Effector CD4-positive, alpha-beta T cell (primary cell): ENCODE measurements at places on chromosomes 2 and 18.

DNA sequence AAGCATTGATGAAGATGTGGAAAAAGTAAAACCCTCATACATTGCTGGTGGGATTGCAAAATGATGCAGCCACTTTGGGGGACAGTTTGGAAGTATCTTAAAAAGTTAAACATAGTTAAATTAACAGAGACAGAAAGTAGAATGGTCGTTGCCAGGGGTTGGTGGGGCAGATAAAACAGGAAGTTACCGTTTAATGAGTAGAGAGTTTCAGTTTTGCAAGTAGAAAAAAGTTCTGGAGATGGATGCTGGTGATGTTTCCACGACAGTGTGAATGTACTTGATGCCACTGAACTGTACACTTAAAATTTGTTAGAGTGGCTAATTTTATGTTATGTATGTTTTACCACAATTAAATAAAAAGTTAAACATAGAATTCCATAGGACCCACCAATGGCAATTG is 44.5 kb upstream of the EGR4 start:
- DNase-seq = no peak

DNA sequence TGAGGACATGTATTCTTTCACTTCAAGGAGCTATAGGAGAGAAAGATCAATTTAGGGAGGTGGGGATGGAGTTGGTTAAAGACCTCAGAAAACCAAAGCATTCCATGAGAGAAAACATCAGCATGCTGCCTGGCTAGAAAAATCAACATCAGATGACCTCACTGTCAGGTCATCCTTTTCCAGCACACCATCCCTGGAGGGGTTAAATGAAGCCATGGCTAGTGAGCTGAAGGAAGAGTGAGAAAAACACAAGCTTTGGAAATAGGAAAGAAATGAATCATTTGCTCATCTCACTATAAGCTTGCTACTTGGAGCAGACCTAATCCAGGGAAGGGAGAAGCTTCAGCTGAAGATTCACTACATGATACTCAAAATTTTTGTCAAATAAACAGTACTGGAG is 109.5 kb upstream of the ITGB6 start:
- no peak for DNase-seq

GRCh38 chr2:236705295-236706105 is 135.9 kb downstream of the ACKR3 start:
- DNase-seq = no peak

DNA sequence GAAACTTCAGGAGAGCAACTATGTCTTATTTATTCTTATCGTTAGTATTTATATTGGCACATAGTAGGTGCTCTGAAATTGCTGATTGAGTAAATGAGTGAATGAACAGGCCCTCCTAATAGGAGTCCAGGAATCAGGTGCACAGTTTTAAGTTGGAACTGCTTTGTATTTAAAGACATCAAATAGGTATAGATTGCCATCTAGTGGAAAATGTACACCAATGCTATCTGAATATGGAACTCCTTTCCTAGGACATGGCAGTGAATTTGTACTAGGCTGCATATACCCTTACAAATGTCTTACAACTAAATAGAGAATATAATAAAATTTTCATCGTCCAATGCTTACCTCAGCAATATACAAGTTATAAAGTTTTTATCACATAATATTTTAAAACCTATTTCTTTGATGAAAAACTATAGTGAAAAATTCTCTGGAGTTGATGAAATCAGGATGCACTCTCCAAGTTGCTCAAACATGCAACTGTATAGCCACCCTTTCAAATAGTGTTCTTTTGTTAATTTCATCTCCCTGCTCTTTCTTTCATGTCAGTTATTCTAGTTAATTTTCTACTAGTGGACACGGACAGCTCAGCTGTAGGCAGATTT is 318.9 kb upstream of the SYT4 start:
- no peak for DNase-seq

- DNase-seq = no peak
Observed at GRCh38 chr18:58201733-58202730, 158.0 kb downstream of the NEDD4L start.

- no peak for DNase-seq
Observed at GRCh38 chr2:145751629-145752028, 1231.7 kb upstream of the ZEB2 start.

GRCh38 chr18:46621111-46621766 is 35.8 kb downstream of the LOXHD1 start:
- no peak for DNase-seq

DNA sequence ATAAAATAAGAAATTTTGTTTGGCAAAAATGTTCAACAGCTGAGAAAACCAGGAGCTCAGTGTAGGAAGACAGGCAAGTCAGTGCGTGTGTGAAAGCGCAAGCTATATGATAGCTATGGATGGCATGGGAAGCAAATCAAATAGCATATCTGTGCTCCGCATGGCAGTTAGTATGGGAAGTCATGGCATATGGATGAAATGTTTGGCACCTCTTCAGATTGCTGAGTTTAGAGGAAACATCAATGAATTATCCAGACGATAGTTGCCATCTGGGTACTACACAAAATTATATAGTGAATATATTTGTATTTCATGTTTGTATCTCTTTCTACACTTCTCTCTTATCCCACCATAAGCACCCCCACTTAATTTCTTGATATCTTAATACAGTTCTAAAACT is 85.9 kb upstream of the TWSG1 start:
- DNase-seq = no peak

DNA sequence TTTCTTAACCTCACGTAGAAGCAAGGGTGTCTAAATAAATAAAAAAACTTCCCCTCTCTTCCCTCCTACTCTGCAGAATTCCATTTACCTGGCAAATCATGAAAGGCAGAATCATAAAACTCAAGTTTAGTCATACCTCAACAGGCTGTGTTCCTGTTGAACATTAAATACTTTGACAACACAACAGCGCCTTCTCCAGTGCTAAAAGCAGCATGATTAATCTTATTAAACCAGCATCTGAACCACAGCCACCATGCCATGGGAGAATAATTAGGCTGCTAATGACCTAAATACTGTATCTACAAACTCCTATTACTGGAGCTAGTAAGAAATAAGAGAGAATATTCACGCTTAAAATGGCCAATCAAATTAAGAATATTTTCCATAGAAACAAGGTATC is 68.1 kb downstream of the CDH2 start:
- no peak for DNase-seq

- DNase-seq = no peak
Observed at GRCh38 chr2:234163510-234164045, 113.1 kb downstream of the SPP2 start.
